Activated T-helper 1 cell treated with anti-CD3 and anti-CD28 coated beads, Interleukin-12 subunit alpha, Interleukin-12 subunit beta, Interleukin-2, Interleukin-4 antibody, amounts not matched to agents 30 ng/mL and 10 ng/mL and 1 ng/mL, durations not matched to agents 14 hours and 24 hours and 36 hours (primary cell): ENCODE measurements at places on chromosomes 6 and 20.

- DNase-seq: no peak
Observed at GRCh38 chr6:96613291-96613999, 50.5 kb downstream of the FHL5 start.

- no peak for DNase-seq
Observed at GRCh38 chr6:121944354-121944753, 455.1 kb upstream of the HSF2 start.

DNA sequence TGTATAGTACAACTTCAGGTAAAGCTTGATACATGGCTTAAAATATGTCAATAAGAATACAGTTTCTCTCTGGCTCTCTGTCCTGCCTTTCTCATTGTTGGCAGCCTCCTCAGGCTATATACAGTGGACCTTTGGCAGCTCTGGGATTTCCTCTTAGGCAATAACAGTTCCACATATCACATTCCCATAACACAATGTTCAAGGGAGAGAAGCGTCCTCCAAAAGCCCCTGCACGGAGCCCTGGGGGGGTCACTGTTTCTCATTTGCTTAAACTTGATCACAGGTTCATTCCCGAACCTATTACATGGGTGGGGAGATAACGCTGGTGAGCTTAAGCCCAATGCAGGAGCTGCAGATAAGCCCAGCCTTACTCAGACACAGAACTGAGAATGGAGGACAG, 4.4 kb upstream of the FLRT3 start:
- no peak for DNase-seq

DNA sequence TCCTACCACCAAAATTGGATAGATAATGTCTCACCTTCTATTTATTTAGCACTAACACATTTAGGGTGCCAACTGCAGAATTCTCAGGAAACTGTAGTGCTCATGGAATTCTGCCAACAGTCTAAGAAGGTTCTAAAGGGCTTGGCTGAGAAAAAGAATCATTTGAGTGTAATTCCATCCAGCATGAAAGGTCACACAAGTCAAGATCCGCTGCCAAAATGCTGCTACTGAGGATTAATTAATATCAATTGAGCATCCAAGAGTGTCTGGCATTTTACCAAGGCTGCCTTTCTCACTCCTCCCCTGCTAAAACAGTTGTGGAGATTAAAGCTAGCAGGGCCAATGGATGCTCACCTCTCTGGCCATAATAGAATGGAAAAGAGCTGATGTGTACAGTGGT, 112.7 kb downstream of the FHL5 start:
- DNase-seq: no peak

- no peak for DNase-seq
Observed at GRCh38 chr6:9851006-9851405, 563.9 kb downstream of the TFAP2A start.

DNA sequence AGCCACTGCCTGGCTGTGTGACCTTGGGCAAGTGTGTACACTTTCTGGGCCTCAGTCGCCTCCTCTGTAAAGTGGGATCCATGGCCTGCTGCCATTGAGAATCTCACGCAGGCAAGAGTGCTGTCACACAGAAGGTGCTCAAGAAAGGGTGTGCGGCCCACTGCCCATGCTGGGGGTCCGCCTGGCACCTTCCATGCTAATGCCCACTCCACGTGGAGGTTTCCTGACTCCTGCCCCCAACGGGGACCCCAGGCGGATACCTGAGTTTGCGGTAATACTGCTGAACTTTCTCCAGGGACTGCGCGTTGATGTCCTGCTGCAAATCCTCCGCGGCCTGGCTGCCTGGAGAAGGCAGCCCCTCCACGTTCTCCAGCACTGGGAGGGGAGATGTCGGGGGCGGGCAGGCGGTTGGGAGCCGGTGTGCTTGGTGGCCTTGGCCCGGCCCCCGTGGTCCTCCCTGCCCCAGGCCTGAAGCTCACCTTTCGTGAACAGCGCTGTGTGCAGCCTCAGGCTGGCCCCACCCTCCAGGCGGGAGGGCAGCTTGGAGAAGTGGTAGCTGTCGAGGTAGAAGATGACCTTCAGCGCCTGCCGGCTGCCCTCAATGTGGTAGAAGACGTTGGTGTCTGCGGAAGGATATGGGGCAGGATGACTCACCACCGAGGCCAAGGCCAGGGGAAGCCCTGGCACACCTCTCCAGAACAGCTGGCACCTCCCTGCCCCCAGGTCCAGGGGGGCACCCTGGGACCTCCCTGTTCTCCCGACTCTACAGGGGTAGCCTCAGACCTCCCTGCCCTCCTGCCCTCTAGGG, 195.6 kb downstream of the PREX1 start:
- DNase-seq: no peak

DNA sequence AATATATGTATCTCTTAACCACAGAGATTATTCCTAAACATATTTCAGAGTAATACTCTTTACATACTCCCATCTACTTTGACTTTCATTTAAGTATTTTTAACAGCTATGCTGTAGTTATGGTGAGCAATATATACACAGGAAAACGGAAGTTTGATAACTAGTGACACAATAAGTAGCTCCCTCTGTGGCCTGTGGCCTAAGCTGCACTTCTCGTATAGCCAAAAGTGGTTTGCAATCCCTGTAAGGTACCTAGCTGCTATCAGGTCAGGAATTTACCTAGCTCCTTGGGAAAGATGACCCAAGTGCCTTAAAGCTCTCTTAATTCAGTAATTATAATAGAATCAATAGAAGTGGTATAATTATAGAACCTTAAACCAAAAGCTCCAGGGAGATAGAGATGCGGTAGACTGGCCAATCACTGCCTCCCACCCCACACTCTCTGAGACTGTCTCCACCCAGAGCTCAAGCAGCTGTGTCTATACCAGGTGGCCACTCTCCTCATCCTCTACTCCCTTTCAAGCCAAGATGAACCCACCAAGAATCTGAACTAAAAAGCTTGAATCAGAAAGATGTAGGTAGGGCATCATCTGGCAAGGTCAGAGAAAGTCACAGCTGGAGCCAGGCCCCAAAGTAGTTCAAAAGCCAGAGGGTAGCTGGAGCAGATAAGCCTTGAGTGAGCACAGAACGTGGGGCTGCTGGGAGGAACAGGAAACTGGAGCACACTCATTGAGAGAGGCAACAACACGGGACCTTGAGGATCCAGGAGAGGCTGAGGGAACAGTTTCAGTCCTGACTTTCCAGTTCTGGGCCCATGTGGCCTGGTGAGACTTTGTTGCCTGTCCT, 84.9 kb upstream of the ASF1A start:
- no peak for DNase-seq

DNA sequence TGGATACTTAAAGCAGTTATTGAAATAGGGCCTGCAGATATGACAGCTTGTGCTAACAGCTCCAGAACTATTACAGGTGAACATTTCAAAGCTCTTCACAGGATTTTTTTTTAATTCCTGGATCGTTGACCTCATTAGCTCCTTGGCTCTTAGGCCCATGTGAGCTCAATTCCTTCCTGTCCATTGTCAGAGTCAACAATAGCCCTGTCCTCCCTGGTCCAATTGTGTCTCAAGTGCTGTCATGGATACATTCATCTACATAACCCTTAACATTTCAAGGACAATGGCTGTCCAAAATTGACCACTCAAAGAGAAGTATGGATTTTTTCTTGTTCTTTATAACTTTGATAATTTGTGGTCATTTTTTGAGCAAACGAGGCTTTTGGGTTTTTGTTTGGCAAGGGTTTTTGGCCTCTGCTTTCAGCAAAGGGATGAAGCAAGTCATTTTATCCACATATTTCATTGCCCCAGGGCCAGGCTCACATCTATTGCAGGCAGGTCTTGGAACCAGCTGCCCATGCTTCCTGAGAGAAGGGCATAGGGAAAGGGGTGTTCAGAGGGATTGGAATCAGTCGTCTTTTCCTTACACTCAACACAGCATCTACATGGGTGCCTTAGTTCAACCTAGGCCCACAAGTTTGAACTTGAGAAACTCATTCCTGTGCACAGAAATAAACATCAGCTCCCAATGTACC, 282.1 kb downstream of the TPBG start:
- DNase-seq: no peak

GRCh38 chr20:25507385-25508082, 77.8 kb downstream of the NINL start:
- DNase-seq: no peak

DNA sequence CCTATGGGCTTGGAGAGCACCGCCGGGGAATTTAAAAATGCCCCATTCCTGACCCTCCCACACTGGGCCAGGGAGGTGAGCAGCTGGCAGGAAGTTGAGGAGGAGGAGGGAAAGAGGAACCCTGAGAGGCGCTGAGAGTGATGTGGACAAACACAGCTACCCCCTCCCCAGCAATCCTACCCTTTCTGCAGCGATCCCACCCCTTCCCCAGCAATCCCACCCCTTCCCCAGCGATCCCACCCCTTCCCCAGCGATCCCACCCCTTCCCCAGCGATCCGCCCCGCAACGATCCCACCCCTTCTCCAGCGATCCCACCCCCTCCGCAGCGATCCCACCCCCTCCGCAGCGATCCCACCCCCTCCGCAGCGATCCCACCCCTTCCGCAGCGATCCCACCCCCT, 111.6 kb downstream of the SYCP2 start:
- DNase-seq: no peak

DNA sequence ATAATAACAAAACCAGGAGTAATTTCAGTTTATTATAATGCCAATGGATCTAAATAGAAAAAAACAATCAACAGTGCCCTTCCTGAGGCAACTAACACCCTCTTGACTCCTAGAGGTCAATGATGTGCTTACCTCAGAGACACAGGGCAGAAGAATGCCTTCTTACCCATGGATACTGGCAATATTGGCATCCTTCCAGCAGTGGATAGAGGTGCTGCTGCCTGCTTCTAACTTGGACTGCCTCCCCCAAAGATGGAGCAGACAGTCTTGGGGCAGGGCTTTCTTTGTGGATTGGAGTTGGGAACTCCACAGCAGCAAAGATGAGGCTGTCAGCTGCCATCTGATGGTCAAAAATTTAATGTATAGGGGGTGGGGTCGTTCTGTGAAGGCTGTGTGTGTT, 78.7 kb downstream of the AK9 start:
- DNase-seq: no peak

GRCh38 chr6:163554663-163555062, 140.1 kb downstream of the QKI start:
- DNase-seq: peak; percentile 30

- DNase-seq: peak; percentile 2
Observed at GRCh38 chr6:81751388-81752083, 945 bp downstream of the TENT5A start.

- no peak for DNase-seq
Observed at GRCh38 chr6:121639021-121639420, 203.6 kb downstream of the GJA1 start.

DNA sequence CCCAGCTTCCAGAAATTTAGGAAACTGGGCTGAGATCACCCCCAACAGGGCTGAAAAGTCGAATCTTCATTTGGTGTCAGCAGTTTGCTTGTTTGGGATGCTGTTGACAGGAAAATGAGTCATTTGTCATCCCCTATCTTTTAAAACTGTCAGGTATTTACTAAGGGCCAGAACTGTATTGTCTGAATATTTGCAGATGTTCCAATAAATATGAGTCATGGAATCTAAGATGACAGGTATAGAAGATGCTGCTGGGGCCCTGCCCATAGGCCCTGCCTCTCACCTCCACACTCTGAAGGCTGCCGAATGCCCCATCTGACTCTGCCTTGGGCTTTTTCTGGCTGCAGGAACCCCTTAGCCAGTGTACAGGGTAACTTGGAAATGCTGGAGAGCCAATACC, 3.9 kb downstream of the ETV7 start:
- DNase-seq: no peak

- DNase-seq: no peak
Observed at GRCh38 chr6:128098000-128098581, 197.2 kb upstream of the THEMIS start.

GRCh38 chr6:114989279-114989964, 646.6 kb upstream of the HS3ST5 start:
- peak; percentile 66 for DNase-seq

DNA sequence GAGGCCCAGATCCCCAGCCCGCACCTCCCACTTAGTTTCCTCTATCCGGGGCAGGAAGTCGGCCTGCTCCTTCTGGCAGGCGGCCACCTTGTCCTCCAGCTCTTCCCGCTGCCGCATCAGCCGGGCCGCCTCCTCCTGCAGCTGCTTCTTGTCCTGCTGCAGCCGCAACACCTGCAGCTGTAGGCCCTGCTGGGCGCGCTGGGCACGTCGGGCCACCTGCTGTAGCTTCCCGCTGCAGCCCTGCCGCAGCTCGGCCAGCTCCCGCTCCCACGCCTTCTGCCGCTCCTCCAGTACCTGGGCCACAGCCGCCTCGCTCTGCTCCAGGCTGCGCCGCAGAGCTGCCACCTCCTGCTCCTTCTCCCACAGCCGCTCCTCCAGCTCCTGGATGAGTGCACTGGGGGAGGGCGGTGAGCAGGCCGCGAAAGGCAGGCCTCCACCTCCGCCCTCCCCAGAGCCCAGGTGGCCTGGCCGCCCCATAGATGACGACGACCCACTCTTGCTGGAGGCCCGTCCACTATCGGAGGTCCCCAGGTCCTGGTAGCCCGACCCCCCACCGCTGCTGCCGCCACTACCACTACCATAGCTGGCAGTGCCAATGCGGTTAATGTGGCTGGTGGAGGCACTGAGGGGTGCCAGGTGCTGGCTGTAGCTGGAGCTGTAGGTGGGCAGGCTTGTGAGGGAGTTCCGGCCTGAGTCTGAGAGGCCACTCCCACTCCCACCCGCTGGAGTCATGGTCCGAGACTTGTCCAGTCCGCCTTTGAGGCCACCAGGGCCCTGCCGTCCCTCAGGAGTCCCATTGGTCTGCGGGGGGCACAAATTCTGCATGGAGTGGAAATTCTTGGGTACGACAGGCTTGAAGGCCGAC, 6.0 kb upstream of the FASTKD5 start:
- no peak for DNase-seq

DNA sequence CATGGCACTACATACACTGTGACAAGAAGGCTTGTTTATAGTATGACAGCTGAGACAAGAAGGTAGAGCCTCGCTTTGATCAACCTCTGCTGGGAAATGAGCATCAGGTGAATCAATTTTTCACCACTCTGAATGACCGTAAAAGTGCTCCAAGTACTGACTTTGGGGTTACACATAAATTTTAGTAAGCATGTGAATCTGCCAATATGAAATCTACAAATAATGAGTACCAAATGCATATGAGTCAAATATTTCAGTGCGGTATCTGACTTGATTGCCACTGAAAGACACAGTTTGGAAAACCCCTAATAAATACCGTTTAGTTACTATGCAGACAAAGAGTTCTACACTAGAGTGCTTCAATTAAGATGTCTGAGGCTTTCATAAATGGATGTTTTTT, 77.8 kb downstream of the ATG5 start:
- DNase-seq: no peak
